ENCODE measurements at places on chromosomes 2 and 18. TPM values are rescaled to one million over a fixed set of nuclear protein-coding genes. Genes with fewer than 3 reads are reported as not detected.

GRCh38 chr2:236089271-236090026 lies 78.7 kb downstream of the GBX2 start:
- no peak for DNase-seq
- H3K36me3 ChIP-seq = no peaks in the 10 kb centered on the region
- H3K4me1 ChIP-seq = no peaks in the 10 kb centered on the region
- no peak overlapping the region for H3K4me3 ChIP-seq

- no peaks in the 10 kb centered on the region for H3K36me3 ChIP-seq
- no peak overlapping the region for H3K27ac ChIP-seq
- H3K4me3 ChIP-seq = no peak overlapping the region
- no peaks in the 10 kb centered on the region for H3K27me3 ChIP-seq
- no peak for DNase-seq
Observed at GRCh38 chr18:68699043-68699442, 15.9 kb downstream of the TMX3 start.

- H3K27ac ChIP-seq = no peak overlapping the region
- DNase-seq = no peak
- no peaks in the 10 kb centered on the region for H3K36me3 ChIP-seq
- no peak overlapping the region for H3K4me3 ChIP-seq
Observed at GRCh38 chr2:2422621-2423020, 91.5 kb upstream of the MYT1L start.

DNA sequence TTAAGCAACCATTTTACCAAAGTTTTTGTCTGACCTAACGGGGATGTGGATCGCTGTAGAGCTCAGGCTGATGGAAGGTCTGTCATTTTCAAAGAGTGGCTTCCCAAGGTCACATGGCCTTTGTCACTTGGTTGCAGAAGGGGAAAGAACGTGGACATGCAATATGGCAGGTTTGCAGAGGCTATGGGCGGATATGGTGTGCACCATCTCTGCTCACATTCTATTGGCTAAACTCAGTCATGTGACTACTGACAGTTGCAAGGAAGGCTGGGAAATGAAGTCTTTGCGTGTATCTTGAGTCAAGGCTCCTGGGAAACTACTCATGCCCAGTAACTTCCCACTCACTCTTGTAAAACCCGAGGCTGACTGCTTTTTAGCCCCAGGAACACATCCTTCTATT lies 96.8 kb downstream of the ST6GAL2 start:
- H3K4me1 ChIP-seq = no peaks in the 10 kb centered on the region
- DNase-seq = no peak
- no peak overlapping the region for H3K4me3 ChIP-seq
- H3K36me3 ChIP-seq = no peaks in the 10 kb centered on the region
- H3K27ac ChIP-seq = no peak overlapping the region

DNA sequence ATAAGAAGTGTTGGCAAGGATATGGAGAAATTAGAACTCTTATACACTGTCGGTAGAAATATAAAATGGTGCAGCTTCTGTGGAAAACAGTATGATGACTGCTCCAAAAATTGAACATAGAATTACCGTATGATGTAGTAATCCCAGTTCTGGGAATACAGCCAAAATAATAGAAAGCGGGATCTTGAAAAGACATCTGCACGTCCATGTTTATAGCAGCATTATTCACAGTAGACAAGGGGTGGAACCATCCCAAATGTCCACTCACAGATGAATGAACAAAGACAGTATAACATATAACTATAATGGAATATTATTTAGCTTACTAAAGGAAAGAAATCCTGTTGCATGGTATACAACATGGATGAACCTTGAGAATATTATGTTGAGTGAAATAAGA lies 257.7 kb downstream of the TDRD15 start:
- no peaks in the 10 kb centered on the region for H3K4me1 ChIP-seq
- no peaks in the 10 kb centered on the region for H3K36me3 ChIP-seq
- H3K27me3 ChIP-seq = peaks cover 3% of the 10 kb centered on the region

DNA sequence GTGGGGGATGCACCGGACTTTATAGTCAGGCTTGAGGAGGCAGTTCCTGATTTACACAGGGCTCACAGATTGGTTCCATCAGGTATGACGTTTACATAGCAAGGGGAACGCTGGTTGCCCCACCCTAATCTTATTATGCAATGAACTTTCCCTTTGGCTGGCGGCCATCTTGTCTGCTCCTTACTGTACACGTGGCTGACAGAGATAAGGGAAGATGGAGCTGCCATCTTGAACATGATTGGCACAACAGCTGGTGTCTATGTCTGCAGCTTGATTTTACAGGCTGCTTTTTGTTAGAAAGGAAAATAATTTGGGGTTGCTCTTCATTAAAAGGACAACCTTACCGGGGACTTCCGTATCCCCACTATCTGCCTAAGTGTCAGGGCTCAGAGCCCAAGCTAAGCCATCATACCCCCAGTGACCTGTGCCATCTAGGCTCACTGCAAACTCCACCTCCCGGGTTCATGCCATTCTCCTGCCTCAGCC lies 33.5 kb upstream of the ATG16L1 start:
- no peak overlapping the region for H3K27ac ChIP-seq
- no peaks in the 10 kb centered on the region for H3K27me3 ChIP-seq
- no peaks in the 10 kb centered on the region for H3K36me3 ChIP-seq
- no peak overlapping the region for H3K4me3 ChIP-seq
- no peak for DNase-seq

DNA sequence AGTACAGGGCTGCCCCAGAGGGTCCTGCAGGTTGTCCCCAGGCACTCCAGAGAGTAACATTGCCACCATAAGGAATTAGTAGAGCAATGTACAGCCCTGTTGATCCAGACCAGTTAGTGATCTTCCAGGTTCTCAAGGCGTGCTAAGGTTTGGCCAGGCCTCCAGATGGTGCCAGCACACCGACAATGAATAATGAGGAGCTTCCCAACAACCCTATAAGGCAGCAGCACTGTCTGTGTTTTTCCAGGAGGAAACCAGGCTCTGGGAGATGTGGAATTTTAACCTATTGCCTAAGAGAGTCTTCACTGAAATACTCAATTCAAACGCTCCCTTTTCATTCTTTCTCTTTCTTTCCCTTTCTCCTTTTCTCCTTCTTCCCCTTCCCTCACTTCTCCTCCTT lies 122.1 kb downstream of the MGAT5 start:
- H3K4me1 ChIP-seq = no peaks in the 10 kb centered on the region
- H3K36me3 ChIP-seq = no peaks in the 10 kb centered on the region

DNA sequence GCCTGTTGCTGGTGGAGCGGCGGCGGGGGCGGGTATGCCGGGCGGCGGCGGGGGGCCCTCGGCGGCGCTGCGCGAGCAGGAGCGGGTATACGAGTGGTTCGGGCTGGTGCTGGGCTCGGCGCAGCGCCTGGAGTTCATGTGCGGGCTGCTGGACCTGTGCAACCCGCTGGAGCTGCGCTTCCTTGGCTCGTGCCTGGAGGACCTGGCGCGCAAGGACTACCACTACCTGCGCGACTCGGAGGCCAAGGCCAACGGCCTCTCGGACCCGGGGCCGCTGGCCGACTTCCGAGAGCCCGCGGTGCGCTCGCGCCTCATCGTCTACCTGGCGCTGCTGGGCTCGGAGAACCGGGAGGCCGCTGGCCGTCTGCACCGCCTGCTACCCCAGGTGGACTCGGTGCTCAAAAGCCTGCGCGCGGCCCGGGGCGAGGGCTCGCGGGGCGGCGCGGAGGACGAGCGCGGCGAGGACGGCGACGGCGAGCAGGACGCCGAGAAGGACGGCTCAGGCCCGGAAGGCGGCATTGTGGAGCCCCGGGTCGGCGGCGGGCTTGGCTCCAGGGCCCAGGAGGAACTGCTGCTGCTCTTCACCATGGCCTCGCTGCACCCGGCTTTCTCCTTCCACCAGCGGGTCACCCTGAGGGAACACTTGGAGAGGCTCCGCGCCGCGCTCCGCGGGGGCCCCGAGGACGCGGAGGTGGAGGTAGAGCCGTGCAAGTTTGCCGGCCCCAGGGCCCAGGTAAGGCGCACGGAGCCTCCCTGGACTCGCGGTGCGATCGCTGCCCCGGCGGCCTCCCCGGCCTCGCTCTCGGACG lies 1.0 kb downstream of the ZCCHC2 start:
- no peaks in the 10 kb centered on the region for H3K27me3 ChIP-seq

Gene UGT1A5
- total RNA-seq = not detected

Gene TMEFF2
- 0.43 TPM for total RNA-seq

Gene NETO1
- total RNA-seq = not detected

Gene NIFK
- total RNA-seq = 53.6 TPM

Gene SLC16A14
- total RNA-seq = 1.8 TPM

Gene ABCG8
- 4.7 TPM for total RNA-seq

Gene SNTG2
- total RNA-seq = not detected

Measured in hepatocyte (in vitro differentiated cells).